CD4-positive, alpha-beta T cell treated with Interleukin-15 for 4 hours (primary cell): ENCODE measurements at places on chromosomes 1 and 21.

GRCh38 chr1:116918714-116919357 is 9.1 kb downstream of the PTGFRN start:
- DNase-seq: no peak

- no peak for DNase-seq
These were observed 11.4 kb downstream of the TMEM81 start for GRCh38 chr1:205072881-205073280.

GRCh38 chr1:180909462-180909976 is 3.2 kb upstream of the KIAA1614 start:
- no peak for DNase-seq

- DNase-seq: no peak
These were observed 12.4 kb downstream of the PEA15 start for GRCh38 chr1:160217481-160218051.

DNA sequence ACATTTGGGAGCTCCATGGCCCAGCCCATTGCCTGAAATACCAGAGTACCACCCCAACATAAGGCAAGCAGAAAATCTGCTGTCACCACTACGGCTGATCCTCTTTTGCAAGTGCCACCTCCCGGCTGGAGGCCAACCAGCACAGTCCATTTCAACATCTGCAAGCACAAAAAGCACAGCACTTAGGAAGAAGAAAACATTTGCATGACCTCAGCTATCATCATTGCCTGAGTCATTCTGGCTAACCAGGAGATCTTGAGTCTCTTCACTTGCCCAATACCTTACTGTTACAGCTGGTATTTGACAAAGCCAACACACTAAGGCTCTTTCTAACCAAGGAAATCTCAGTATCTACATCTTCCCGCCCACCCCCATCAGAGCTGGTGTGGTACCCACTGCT is 55.9 kb downstream of the NEK7 start:
- DNase-seq: no peak

DNA sequence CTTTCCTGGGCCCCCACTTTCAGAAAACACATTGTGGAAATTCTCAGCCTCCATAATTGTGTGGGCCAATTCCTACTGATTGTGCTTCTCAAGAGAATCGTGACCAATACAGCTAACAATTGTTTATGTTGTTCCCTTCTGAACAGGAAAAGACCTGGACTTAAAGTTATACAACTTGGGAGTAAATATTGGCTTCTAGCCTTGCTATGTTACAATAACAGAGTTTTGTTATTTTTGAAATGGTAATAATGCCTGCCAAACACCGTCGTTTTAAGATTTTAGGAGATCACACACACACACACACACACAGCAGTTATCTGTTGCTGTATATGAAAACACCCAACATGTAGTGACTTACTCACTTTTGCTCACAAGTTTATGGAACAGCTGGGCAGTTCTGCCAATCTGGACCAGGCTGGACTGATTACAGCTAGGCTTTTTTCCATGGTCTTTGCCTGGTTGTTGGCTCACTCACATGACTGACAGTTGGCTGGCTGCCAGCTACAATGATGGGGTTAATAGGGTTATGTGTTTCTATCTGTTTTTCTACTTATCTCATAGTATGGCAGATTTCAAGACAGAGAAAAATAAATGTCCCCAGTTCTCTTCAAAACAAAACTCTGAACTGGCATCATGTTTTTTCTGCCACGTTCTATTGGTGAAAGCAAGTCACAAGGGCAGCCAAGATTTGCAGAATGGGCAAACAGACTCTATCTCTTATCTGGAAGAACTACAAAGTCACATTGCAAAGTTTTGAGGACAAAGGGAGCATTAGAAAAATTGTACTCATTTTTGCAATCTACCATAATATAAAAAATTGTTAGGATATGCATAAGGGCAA is 447.5 kb downstream of the NEGR1 start:
- no peak for DNase-seq

DNA sequence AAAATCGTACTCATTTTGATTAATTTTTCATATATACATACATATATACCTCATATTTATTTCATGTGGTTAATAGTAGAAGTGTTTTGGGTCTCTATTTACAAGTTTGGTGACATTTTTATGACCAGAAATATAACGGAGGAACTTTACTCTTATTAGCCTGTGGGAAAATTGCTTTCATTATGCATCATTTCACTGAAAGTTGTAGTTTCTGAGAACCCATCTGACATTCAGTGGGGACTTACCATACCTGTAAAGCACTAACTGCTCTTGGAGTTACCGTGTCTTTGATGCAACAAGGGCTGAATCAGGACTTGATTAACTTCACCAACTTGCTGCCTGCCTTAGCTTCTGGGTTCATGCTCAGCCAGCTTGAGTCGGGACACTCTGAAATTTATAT is 49.9 kb upstream of the ITPKB start:
- no peak for DNase-seq

GRCh38 chr1:228343191-228343661 is 63.4 kb downstream of the TRIM11 start:
- no peak for DNase-seq

DNA sequence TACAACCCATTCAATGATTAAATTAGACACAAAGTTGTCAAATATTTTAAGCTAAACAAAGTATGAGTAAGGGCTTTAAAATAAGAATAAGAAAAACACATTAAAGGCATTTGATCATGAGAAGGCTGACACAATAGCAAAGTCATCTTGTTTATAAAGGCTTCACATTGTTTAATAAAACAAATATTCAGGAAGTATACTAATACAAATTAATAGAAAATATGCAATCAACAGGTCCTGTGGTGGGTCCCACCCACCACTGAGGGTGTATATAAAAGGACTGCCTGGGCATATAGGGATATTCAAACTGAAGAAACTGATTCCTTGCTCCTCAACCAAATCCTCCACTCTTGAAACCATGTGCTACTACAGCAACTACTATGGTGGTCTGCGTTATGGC is at the start of gene KRTAP20-2:
Gene KRTAP20-2 (plus strand): TSS at position 301 of the 400 bp plus-strand sequence. CDS start 58 bp downstream, at position 359.
- DNase-seq: no peak

DNA sequence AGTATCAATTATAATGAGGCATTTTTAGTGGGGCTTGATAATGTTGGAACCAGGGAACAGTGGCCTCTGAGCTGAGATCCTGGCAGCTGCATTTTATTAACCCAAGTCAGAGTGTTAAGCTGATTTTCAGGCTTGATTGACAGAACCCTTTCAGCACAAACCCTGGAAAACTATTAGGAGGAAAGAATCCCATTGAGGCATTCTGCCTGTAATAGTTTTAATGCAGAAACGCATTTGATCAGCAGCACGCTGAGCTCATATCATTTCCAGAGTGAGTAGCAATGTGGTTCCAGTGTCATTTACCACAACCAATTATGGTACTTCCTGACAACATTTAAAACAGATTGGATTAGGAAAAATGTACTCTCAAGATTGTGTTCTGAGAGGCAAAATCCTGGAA is 78.3 kb upstream of the BARHL2 start:
- DNase-seq: no peak

GRCh38 chr1:212926372-212926771 is 24.0 kb upstream of the VASH2 start:
- no peak for DNase-seq

DNA sequence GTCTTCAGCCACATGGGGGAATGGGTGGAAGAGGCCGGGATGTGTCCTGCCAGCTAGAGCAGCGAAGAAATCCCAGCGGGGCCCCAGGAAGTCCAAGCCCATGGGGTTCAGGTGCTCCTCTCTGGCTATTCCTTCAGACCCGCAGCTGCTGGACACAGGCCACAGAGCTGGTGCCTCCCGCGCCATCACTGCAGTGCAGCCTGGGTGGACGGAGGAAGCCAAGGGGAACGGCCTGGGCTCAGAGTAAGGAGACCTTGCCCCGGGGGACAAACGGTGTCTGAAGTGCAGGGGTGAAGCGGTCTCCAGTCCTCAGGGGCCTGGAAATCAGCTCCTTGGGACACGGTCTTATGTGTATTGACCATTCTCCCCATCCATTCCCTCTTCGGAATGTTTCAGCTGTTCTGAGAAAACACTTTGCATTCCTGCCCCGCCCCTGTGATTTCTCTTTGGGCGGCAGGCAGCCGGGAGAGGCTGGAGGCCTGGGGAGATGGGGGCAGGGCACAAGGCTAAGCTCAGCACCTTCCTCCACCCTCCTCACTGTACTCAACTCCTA is 18.4 kb downstream of the MTHFR start:
- DNase-seq: no peak

DNA sequence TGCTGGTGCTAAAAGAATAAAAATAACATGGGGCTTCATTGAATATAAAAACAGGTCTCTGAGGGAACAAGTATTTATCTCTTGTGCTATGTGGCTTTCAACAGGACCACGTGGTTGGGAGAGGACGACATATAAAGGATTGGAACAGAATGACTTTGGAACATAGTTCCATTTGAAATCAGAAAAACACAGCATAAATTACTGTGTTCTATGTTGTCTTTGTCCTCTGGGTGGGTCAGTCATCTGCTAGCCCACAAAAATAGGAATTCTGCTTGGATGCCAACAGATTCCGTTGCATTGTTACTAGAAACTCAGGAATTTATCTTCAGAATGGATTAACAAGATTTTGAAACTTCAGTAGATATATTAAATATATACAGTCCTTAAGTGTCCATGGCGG is 5.9 kb downstream of the CEP85 start:
- no peak for DNase-seq

GRCh38 chr1:201023517-201023902 is at the start of gene KIF21B:
Gene KIF21B (minus strand): TSS chr1:201023714. CDS start chr1:201023383, 331 bp downstream.
- DNase-seq: peak; percentile 91

DNA sequence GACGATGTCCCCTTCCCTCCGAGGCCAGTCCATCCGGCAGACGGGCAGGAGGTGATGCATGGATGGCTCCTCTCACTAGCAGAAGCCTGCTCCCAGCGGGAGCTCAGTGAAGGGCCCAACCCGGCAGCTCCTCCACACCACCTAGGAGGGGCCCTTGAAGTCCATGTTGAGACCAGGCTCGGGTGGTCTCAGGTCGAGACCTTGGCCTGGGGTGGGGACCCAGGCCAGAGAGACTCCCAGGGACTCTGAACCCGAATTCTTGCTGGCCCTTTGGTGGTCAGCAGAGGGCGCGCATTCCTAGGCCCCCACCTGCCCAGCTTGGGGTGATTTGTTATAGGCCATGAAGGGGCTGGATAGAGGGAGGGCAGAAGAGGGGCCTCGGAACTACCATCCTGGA is 642 bp upstream of the NT5C1A start:
- peak; percentile 56 for DNase-seq

GRCh38 chr1:186658999-186659398 is 21.2 kb downstream of the PTGS2 start:
- no peak for DNase-seq

- DNase-seq: no peak
These were observed 44.7 kb downstream of the MSH4 start for GRCh38 chr1:75841421-75841820.

DNA sequence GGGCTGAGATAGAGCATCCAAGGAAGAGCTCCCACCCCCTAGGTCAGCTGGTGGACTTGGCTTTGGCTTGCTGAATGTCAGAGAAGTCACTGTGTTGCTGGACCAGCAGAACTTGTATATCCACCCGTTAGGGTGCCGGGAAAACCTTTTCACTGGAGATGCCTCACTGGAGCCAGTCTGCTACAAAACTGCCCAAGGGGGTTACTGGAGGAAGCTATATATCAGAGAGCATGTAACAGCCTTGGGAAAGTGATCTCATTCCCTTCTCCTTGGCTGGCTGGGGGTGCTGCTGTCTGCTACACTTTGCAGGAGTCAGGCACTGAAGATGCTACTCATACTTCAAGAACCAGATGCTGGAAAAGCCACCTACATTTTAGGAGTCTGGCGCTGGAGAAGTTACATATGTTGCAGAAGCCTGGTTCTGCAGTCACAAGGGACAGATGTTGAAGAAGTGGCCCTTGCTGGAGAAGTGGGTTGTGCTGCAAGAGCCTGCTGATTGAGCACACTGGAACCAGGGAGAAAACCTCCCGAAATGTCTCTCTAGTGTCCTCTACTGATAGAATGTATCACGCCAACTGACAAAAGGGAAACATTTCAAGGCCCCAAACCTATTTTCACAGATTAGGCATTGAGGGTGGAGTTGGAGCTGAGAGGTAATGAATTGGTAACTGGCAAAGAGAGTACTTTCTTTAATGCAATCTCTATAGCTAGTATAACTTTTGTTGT is 250.6 kb downstream of the SPATA17 start:
- DNase-seq: no peak

GRCh38 chr1:183952101-183952500 is 85.4 kb downstream of the COLGALT2 start:
- no peak for DNase-seq

DNA sequence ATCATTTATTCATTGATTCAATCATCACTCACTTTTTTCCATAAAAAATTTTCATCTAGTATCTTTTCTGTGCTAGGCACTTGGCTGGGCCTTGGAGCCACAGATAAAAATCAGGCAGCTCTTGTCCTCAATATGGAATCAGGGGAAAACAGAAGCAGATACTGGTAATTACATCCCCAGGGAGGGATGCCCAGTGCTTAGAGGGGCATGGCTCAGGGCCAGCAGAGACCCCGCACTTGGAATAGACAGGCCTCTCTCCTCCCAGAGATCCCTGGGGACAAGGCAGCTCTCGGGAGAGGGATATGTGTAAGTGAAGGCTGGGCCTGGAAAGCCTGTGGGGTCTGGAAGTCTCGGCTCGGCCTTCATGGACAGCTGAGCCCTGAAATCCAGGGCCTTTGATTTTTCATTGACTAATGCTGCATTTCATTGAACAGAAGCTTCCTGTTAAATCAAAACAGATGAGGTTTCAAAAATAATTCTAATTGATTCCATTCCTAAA is 180.4 kb downstream of the FOXD2 start:
- no peak for DNase-seq

- DNase-seq: no peak
These were observed 710 bp downstream of the KLHL20 start for GRCh38 chr1:173715538-173715844.

- DNase-seq: no peak
These were observed 67.3 kb upstream of the WNT4 start for GRCh38 chr1:22210176-22210575.

- DNase-seq: no peak
These were observed 557.9 kb upstream of the NCAM2 start for GRCh38 chr21:20440338-20440737.

GRCh38 chr21:37762606-37763005 is 153.7 kb downstream of the KCNJ6 start:
- DNase-seq: no peak

DNA sequence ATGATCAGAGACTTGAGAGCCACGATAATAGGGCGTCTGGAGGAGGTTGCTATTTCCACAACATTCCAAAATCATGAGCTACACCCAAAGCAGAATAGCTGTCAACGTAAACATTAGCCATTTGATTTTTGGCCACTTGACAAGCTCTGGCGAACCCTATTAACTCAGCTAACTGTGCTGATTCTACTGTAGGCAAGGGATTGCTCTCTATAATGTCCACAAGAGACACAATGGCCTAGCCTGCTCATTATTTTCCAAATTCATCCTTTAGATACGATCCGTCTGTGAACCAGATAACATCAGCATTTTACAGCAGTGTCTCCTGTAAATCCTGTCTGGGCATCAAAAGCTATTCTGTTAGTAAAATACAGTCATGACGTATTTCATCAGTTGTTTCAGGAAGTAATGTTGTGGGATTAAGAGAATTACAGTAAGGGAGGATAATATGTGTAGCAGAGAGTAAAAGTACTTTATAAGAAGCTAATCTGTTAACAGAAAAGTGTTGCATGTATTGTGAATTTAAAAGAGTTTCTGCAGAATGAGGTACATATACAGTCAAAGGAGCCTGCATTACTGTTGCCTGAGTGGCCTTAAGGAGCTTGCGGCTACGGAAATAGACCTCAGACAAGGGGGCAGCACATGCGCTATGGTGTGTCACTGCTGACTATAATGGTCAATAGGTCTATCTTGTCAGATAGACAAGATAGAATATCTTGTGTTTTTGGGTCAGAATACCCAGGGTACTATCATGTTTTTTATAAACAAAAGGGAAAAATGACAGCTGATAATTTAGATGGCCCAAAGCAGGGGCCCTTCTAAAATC is 44.9 kb upstream of the TINAGL1 start:
- DNase-seq: no peak
